ENCODE measurements at places on chromosomes 4 and X.

DNA sequence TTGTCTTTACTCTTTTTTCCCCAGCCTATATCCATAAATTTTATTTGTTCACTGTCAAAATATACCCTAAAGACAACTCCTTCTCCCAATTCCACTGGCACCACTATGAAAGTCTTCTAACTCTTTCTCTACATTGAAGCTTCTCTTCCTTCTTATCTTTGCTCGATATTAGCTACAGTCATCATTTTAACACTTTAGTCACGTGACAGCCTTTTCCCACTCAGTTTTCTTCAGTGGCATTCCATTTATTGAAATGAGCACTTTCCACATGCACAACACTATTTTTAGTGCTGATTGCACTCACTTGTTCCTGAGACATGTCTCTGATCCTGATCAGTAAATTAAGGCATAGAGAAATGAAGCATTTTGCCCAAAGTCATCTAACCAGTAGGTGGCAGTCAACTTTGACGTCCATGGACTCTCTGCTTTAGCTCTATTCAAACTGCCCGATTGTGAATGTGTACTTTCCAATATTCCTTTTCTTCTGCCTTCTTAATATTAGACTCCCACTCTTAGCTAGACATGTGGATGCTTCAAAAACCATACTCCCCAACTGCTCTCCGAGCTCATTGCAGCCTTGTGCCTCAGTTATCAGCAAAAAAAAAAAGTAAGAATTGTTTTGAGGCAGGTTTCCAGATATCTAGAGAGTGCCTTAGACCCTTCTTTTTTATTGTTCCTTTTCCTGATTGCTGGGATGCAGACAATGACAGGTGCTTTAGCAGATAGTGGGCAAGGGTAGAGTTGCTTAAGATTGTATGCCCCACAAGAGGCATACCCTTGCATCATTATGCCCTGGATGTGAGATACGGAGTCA is 394.4 kb upstream of the ADGRL3 start:
- no peak for DNase-seq

DNA sequence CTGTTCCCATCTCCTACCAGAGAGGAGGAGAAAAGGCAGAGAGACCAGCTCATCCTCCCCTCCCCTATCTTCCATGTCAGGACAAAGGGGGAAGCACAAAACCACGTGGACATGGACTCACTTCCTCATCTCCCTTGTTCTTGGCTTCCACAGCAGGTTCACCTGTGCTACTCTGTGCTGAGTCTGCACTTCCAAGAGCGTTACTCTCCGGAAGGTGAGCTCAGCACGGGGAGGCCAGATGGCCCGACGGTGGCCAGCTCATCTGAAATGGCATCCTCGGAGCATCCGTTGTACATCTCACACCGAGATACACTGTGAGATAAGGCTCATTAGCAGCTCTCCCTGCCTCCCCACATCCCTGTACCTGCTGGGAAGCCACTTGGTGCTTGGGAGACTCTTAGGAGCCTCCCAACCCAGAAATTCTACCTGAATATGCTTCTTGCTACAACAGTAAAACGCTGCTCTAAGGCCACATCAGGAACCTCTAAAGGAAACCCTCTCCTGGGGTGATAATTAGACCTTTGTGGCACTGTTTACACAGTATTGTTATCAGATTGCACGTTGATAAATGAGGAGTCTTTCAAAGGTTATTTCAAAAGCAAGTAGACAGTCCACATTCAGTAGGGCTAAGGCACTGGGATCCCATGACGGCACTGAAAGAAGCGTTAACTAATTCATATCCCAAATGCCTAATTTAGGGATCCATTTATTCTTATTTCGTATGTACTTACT is 19.4 kb downstream of the LGI2 start:
- no peak for DNase-seq

DNA sequence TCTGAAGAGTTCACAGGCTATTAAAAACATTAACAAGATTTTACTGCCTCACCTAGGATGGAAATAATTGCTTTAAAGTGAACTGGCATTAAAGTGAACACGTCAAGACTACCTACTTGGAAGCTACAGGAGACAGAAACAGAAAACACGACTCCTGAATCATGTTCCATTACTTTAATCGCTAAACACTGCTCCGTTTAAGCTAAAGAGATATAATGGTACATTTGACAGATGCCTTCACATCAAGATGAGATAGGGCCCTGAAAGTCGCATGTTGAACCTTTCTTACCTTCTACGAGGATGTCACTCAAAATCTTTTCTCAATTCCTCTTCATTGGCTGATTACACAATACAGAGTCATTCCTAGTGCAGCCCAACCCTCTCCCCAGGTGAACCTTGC is 206.3 kb upstream of the GATB start:
- DNase-seq = no peak

GRCh38 chrX:6660567-6661264 is 125.8 kb upstream of the VCX3A start:
- no peak for DNase-seq

- DNase-seq = no peak
These were observed 87.6 kb upstream of the TSPAN7 start for GRCh38 chrX:38473701-38474100.

GRCh38 chrX:10198254-10198653 is 41.5 kb downstream of the CLCN4 start:
- DNase-seq = no peak

DNA sequence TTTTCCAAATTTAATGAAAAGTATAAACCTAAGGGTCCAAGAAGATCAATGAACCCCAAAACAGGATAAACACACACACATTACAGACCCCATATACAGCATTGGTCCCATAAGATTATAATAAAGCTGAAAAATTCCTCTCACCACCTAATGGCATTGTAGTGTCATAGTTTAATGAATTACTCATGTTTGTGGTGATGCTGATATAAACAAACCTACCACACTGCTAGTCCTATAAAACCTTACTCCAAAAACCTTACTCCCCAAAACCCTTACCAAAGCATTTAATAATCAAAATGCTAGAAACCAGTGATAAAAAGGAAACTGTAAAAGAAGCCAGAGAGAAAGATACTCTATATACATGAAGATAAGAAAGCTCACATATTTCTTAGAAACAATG is 148.1 kb upstream of the SH3RF1 start:
- no peak for DNase-seq

- no peak for DNase-seq
These were observed 9.3 kb upstream of the OTC start for GRCh38 chrX:38342853-38343778.

GRCh38 chrX:43679778-43680177 is 23.7 kb downstream of the MAOA start:
- no peak for DNase-seq

DNA sequence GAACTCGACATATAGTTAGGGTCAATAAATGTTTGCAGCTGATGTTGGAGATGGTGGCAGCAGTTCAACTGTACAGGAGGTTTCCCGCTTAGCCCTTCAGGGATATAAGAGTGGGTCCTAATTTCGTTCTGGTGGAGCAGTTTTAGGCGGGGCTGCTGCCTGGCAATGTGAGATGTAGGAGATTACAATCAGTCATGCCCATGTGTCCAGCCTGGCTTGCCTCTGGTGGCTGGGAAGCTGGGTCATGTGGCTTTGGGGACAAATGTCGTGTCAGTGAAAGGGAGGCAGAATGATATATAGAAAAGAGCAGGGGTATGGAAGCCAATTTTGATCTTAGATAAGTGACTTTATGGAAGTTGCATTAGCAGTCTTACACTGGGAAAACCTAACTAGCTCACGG is 129.4 kb downstream of the CLCN4 start:
- no peak for DNase-seq

- no peak for DNase-seq
These were observed 391.0 kb downstream of the GPAT3 start for GRCh38 chr4:83926950-83927349.

DNA sequence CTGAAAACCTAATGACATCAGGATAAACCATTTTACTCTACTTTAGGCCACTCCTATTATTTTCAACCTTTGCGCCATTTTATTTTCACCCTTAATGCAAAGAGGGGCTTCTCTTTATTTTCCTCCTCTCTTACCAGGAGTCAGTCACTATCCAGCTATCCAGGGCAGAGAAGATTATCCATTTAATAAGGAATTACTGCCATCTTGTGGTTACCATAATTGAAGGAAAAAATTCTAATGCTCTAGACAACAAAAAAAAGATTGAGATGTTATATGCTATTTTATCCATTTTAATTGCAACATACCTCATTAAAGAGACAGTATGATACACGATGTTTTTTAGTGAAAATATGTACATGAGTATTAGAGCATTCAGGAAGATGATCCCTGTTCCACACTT is 514.5 kb upstream of the FAM241A start:
- DNase-seq = no peak

- DNase-seq = no peak
These were observed 2.2 kb downstream of the TMEM156 start for GRCh38 chr4:39029752-39030694.

DNA sequence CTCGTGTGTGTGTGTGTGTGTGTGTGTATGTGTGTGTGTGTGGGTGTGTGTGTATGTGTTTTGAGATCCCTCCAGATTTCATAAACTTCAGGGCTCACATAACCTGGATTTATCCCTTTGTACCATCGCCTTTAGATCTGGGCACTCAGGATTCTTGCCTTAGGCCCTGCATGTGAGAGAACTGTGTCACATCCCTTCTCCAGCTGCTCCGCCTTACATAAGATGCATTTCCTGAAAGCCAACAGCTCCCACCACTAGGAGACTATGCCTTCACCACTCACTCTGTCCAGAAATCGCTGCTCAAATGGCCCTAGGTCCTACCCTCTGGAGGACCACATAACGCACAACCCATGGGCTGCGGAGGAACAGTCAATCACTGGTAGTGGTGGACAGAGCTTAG is 348.8 kb downstream of the CCSER1 start:
- no peak for DNase-seq

- no peak for DNase-seq
These were observed 240.5 kb upstream of the HS3ST1 start for GRCh38 chr4:11669156-11669555.

DNA sequence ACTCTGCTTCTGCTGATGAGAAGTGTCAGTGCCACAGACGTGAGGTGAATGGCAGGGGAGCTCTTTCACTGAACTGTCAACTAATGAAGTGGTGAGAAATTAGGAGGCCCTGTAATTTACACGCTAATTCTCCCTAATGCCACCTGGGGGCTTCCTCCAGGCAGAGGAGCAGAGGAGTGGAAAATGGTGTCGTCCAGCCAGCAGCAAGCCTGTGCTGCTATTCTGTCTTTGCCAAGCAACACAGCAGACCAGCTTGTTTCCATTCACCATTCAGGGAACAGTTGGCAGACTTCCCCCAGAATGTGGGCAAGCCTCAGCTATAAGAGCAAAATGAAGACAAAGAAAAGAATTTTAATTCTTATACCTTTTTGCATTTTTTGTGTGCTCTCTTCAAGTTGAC is 245.2 kb upstream of the TET2 start:
- DNase-seq = no peak
